ENCODE measurements at places on chromosomes 1 and 21.

GRCh38 chr1:85135392-85135798, 65.4 kb downstream of the SYDE2 start:
- DNase-seq, result no peak

DNA sequence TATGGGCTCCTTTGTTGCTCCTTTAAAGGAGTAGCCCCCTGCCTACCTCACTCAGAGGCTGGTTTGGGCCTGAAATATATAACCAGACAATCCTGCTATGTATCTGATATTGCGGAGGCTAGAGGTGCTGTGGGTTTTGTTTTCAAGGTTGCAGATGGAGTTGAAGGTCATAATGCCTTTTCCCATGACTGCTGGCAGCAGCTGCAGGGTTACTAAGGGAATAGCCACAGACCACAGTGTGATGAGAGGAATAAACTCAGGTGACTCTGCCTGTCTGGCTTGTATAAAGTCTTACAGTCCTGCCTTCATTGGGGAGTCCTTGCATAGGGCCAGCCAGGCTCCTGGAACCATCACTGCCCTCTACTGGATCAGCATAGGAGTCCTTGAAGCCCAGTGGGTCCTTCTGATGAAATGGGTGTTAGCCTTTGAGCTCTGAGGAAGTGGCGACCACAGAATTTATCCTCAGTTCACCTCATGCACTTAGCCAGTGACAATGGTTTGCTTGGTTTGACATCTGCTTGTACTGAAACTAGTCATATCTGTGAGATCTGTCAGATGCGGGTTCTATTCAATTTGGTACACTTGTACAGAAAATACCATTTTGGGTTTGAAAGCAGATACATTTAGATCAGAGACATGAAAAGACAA, 174.4 kb upstream of the HMCN1 start:
- DNase-seq, result no peak

- DNase-seq, result no peak
Measured at GRCh38 chr1:174447866-174448530, at the start of gene GPR52. TSS of gene GPR52 (plus strand) at chr1:174447964. CDS start at chr1:174448112, 148 bp downstream.

DNA sequence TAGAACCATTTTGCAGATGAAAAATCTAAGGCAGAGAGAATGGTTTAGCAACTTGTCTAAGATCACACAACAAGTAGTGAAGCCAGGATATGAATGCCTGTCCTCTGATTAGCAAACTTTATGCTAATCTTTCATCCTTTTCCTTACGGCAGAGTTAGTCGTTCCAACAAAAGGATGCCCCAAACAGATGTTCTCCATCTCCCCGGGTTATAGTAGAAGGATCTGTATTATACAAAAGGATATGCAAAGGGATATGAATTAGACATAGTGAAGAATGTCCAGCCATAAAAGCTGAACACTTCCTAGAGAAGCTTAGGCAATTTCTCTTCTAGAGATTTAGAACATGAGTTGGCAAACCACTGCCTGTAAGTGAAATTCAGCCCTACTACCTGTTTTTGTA, 291.6 kb upstream of the DUSP10 start:
- DNase-seq, result no peak

- no peak for DNase-seq
Measured at GRCh38 chr21:20997636-20998455, at the start of gene NCAM2. TSS of gene NCAM2 (plus strand) at chr21:20998409.
